ENCODE measurements at places on chromosomes 12 and 14. TPM values are rescaled to one million over a fixed set of nuclear protein-coding genes. Genes with fewer than 3 reads are reported as not detected.

Gene INHBE
- not detected for polyA plus RNA-seq

DNA sequence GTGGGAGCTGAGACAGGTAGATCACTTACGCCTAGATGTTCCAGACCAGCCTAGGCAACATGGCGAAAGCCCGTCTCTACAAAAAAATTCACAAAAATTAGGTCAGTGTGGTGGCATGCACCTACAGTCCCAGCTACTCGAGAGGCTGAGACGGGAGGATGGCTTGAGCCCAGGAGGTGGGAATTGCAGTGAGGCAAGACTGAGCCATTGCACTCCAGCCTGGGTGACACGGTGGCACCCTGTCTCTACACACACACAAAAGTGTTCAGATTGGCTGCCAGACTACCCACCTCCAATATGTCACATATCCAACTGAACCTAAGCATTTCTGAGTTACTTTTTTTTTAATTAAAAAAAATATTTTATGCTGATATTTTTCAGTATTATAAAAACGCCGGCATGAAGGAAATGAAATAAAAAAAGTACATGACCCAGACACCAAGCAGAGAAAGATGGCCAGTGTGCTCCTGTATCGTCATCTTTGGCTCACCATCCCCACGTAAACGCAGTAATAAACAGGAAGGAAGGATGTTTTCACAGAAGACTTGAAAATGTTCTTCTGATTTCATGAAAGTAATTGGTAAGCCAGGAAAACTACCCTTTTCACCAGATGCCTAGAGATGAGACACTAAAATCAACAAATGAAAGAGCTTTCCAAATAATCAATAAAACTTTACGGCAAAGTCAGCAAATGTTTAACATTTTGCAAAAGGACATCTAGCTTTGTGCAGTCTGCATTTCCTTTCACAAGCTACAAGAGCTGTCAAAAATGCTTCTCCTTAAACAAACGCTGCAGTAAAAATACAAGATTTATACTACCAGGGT, 26.4 kb downstream of the CDC42BPB start:
- no peak overlapping the region for H3K4me3 ChIP-seq
- peaks cover 3% of the 10 kb centered on the region for H3K4me1 ChIP-seq
- no peaks in the 10 kb centered on the region for H3K36me3 ChIP-seq
- no peak for DNase-seq
- no peak overlapping the region for H3K27ac ChIP-seq

Gene NAV3
- polyA plus RNA-seq, result 0.03 TPM

Gene NRIP2
- 0.19 TPM for polyA plus RNA-seq

- no peak overlapping the region for H3K27ac ChIP-seq
- H3K36me3 ChIP-seq, result no peaks in the 10 kb centered on the region
- DNase-seq, result no peak
- no peaks in the 10 kb centered on the region for H3K4me1 ChIP-seq
- no peaks in the 10 kb centered on the region for H3K27me3 ChIP-seq
Observed at GRCh38 chr14:98924046-98924445, 348.0 kb downstream of the BCL11B start.
